ENCODE measurements at places on chromosomes 16 and 17.

DNA sequence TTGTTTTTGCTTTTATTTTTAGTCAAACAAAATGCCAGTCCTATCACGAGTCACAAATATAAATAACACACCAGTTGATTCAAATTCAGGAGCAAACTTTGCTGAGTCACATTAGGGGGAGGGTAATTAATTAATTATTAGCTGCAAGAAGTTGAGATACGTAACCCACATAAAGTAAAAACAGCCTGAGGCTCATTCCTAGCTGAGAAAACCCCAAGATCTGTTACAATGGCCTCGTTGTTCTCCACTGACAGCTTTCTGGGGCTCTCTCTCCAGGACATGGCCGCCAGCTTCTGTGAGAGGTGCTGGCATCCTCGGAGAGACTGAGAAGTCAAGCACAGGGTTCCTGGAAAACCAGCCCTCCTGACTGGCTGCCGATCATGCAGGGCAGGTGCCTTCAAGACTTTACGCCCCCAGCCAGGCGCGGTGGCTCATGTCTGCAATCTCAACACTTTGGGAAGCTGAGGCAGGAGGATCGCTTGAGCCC lies 11.1 kb downstream of the RAB40B start:
- no peak for DNase-seq

DNA sequence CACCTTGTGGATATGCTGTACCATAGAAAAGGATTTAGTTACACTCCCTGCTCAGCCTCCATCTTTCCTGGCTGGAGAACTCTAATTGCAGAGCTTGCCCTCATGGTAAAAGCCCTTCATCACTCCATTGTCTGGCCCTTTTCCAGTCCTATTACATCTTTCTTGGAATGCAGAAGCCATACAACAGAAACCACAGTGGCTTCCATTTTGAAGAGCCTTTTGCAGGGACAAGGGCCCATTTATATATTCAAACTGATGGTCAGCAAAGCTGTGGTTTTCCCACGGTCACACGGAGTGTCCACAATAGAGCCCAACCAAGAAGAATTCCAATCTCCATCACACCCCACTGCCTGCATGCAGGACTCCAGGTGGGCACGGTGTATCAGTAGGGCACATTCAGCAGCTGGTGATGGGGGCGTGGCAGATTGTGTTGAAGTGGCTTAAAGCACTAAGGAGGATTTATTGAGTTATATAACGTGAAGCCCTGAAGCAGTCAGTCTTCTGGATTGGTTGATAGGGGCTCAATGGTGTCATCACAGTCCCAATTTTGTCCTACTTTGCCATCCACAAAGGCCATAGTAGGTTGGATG lies 20.3 kb downstream of the COPRS start:
- DNase-seq = no peak

DNA sequence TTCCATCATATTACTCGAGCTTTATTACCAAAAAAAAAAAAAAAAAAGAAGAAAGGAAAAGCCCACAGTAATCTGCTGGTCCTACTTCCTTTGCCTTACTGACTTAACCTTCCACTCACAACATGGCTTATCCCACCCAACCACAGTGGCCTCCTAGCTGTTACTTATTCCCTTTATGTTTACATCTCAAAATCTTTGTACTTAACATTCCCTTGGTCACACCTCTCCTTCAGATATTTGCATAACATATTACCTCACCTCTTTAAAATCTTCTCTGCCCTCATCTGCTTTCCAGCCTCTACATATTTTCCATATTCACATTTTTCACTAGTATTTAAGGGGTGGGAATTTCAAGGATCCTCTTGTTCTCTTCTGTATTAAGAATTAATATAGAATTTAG lies 327.0 kb upstream of the TBX2 start:
- DNase-seq = no peak

- no peak for DNase-seq
Observed at GRCh38 chr16:61362585-61362984, 673.7 kb downstream of the CDH8 start.

DNA sequence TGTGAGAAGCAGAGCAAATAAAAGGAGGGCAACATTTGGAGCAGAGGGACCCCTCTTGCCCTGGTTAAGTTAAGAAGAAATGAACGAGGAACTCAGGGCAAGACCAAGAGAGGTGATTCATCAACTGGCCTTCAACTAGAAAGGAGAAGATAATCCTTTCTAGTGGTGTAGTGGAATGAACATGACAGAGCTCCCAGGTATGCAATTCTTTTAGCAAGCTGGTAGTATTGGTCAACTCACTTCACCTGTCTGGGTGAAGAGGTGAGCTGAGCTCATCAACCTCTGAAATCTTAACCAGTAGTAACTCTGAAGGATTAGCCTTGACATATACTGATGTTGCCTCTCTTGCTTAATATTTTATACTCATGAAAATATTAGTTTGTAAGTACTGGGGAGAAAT lies 1024.7 kb upstream of the GOT2 start:
- no peak for DNase-seq

- no peak for DNase-seq
Observed at GRCh38 chr17:78179372-78179771, 7.5 kb downstream of the TK1 start.

DNA sequence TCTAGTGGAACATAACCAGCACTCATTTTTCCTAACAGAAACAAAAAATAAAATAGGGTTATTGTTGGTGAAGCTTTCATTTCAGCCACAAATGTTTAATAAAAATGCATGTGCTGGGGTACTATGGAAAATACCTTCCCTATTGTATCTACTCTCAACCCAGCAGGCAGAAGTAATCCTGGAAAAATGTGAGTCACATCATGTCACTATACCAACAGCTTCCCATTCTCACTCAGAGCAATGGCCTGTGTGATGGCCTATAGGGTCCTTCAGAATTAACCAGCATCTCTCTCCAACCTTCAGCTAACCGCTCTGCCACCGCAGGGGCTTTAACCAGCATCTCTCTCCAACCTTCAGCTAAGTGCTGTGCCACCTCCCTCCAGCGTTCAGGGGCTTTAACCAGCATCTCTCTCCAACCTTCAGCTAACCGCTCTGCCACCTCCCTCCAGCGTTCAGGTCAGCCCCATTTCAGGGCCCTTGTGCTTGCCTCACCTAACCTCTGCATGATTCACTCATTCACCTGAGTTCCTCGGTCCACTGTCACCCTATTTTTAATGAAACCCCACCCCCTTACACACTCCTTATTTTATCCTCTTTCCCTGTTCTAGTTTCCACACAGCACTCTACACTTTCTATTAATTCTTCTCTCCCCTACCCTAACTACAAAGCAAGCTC lies 34.0 kb downstream of the UBE2G1 start:
- DNase-seq = no peak

- no peak for DNase-seq
Observed at GRCh38 chr16:75073545-75074303, 42.9 kb downstream of the LDHD start.

GRCh38 chr17:74752822-74753401 lies 4.5 kb downstream of the NHERF1 start:
- DNase-seq = no peak

GRCh38 chr17:61160789-61161445 lies 238.7 kb upstream of the TBX2 start:
- DNase-seq = no peak

- DNase-seq = peak; percentile 12
Observed at GRCh38 chr16:87806641-87807546, 41.1 kb upstream of the KLHDC4 start.

DNA sequence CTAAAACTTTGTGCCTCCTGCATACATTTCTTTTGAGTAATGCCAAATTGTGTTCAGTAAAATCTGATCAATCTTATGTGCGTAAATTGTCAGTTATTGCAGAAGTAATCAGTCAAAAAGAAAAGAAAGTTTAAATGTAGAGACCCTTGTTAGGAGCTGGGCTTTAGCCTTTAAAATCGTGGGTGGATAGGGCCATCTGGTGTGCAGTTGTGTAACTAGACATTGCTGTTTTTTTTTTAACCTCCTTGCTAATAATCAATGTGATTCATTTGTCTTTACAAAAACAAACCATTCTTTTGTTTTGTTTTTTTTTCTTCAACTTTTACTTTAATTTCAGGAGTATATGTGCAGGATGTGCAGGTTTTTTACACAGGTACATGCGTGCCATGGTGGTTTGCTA lies 5.3 kb upstream of the WWOX start:
- DNase-seq = no peak

DNA sequence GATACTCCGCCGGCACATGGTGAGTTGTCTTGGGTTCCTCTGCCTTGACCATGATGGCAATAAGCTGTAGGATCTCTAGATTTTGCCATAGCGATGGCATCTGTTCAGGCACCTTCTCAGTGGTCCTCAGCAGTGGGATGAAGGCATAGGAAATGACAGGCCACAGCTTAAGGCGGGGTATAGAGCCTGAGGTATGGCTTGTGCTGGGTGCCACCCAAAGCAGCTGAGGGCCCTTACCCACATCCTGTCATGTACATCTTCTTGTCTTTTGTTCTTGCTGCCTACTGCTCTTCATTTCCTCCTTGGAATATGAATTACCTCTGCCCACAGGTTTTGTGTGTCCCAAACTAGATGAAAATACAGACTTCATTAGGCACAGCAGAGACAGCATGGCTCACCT lies 29.5 kb downstream of the KAT7 start:
- no peak for DNase-seq

DNA sequence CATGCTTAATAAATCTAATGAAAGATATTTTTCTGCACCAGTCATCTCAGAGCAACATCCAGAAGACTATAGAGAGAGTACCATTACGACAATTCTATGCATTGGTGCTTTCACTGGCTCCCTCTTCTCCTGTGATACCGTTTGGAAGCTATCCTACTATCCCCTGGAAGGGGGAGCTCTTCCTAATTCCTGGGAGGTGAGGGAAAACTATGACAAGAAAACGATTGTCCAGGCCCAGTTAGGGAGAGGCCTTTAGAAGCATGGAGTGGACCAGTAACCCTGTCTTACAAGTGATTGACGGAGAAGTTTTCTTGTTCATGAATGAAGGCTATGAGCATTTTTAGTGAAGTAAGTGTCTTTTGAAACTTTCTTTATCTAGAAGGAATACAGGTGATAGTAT lies 150.2 kb downstream of the TANC2 start:
- no peak for DNase-seq

DNA sequence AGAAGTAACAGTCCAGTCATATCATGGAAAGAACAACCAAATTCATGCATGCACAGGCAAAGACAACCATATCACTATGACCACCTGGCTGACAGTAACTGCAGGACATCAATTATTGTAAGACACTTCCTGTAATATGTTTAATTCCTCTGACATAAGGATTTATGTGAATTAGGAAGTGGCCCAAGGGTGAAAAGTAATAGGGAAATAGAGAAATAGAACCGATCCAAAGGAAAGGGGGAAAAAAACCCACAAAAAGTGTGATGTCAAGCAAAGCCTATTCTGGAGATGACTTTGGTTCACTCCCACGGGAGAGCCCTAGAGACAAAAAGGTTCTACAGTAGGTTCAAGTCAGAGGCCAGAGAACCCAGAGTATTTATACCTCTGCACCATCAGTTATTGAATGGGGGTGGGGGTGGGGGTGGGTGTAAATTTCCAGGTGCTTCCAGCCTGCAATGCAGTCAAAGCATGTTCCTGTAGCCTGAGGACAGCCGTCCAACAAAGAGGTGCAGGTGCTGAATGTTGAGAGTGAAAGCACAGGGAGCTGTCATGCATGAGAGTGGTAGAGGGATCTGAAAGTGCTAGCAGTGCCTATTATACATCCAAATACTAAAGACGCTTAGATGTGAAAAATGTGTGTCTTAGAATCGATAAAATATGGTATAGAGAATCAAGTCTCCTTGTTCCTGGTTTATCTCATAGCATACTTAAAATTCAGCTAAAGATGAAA lies 95.6 kb upstream of the HLF start:
- no peak for DNase-seq

- no peak for DNase-seq
Observed at GRCh38 chr16:84246679-84247077, 6.9 kb upstream of the KCNG4 start.

DNA sequence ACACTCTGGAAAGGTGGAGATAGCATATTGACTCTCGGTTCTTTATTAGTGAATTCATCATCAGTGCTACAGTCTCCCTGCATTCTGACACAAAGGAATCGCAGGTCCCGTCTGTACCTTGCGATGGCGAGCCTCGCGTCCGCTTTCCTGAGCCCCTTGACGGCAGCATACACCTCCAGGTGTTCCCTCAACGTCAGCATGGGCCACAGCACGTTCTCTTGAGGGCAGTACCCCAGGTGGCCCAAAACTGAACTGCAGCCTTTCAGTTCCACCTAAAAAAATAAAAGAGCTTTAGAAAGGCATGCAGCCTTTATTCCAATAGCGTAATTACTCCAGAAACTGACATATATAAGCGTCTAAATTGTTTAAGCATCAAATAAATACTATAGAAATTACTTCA lies 24.2 kb upstream of the ABCA9 start:
- DNase-seq = no peak

- DNase-seq = no peak
Observed at GRCh38 chr16:57151369-57151768, 34.5 kb downstream of the PSME3IP1 start.

DNA sequence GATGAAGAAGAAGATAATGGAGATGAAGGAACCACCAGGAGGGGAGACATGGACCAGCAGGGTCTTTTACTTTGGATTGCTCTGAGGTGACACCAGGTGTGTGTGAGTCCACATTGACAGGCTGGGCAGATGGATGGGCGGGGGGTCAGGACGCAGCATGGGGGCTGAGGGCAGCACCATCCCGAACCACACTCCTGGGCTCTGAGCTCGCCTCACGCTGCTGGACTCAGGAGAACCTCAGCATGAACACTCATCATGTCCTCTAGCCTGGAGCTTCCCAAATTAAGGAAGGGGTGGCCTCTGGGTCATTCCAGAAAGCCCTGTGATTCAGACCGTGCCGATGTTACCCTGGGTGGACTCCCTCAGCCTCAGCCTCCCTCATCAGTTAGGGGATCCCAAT lies 50.4 kb upstream of the MAP3K14 start:
- DNase-seq = no peak

DNA sequence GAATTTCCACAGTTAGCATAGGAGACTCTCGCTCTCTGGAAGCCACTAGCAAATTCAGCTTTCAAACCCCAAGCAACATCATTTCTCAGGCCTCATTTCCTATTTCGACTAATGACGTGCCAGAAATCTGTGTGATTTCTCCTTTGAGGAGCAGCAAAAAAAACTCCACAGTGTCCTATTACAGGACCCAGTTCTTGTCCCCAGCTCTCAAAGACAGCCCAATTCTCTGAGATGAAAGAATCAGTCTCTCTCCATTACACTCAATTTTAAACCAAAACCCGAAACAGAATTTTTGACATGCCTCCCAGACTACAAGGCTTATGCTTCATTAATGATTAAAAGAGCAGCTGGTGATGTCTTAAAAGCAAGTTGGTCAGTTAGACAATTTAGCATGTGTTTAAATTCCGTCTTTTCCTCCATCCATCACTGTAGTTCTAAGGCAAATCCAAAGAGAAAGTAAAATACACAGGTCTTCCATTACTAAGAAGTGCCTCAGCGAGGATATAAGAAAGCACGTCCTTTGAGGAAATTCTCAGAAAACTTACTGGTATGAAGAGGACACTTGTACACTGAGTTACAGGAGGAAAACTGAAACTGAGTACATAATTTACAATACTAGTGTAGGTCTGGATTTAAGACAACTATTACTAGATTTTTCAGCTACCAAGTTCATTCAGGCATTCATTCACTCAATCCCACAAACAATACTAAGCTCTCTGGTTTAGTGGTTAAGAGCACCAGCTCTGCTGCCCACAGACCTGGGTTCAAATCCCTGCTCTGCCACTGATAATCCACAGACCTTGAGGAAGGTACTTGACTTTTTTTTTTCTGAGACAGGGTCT lies 12.5 kb downstream of the TOM1L2 start:
- no peak for DNase-seq

- DNase-seq = no peak
Observed at GRCh38 chr16:68226116-68226515, 9.8 kb downstream of the ESRP2 start.

All from GOT3 (cell line).